ENCODE measurements at places on chromosomes 13 and 19.

- no peak for DNase-seq
These were observed 687.4 kb downstream of the DIAPH3 start for GRCh38 chr13:59476366-59476765.

DNA sequence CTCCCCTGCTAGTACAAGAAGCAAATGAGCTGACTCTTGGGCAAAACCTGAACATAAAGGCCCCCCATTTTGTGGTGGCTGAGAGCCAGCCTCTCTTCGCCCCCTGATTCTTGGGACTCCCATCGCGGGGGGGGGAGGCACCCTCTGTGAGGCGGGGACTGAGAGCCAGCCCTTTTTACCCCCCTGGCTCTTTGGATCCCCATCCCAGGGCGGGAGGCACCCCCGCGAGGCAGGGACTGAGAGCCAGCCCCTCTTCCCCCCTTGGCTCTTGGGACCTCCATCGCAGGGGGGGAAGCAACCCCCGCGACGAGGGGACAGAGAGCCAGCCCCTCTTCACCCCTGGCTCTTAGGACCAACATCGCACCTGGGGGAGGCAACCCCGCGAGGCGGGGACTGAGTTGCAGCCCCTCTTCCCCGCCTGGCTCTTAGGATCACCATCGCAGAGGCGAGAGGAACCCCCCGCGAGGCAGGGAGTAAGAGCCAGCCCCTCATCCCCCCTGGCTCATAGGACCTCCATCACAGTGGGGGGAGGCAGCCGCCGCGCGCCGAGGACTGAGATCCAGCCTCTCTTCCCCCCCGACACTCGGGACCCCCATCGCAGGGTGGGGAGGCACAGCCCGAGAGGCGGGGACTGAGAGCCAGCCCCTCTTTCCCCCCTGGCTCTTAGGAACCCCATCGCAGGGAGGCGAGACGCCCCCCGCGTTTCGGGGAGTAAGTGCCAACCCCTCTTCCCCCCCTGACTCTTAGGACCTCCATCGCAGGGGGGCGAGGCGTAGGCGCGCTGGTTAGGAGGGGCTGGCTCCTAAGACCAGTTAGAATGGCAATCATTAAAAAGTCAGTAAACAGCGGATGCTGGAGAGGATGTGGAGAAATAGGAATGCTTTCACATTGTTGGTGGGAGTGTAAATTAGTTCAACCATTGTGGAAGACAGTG is 2428.4 kb upstream of the PCDH20 start:
- no peak for DNase-seq

- DNase-seq: no peak
These were observed 6.1 kb upstream of the ZNF98 start for GRCh38 chr19:22427960-22428913.

DNA sequence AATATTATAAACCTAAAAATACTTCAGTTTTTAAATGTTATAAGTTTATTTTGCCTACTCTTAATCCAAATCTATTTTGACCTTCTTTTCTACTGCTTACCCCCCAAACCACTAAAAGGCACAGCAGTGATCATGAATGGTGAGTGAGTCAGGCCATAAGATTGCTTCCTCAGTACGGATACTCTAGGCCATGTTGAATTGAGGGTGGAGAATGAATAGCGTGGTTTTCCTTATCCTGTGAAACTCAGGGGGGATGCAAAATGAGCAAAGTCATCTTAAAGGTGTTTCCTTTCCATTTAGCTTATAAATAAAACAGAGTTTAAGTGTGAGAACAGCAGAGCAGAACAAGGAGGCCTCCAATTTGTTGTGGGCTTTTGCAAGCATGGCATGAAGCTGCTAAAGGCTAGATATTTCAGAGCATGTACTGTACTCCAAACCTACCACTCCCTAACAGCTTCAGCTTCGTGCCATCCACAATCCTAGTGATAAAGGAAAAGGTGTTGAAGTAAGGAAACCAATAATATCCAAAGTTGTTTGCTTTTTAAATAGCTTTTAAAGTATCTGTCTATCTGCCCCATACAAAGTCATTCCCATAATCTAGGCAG is 25.0 kb downstream of the SERPINE3 start:
- DNase-seq: no peak

DNA sequence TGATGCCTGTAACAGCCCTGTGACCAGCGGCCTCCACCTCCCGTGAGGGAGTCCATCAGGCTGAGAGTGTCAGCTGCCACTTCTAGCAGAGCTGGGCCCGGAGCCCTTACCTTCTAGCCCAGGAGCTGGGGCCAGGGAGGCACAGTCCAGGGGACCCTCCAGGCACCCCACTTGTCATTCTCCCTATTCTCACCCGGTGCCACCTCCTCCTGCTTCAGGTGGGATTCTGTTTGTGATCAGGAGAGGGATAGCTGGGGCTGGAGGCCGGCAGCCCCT is 4.1 kb downstream of the RASA3 start:
- no peak for DNase-seq

GRCh38 chr19:18156268-18156667 is 3.3 kb downstream of the PIK3R2 start:
- no peak for DNase-seq

- no peak for DNase-seq
These were observed 2541.1 kb downstream of the PCDH9 start for GRCh38 chr13:64688893-64689677.

DNA sequence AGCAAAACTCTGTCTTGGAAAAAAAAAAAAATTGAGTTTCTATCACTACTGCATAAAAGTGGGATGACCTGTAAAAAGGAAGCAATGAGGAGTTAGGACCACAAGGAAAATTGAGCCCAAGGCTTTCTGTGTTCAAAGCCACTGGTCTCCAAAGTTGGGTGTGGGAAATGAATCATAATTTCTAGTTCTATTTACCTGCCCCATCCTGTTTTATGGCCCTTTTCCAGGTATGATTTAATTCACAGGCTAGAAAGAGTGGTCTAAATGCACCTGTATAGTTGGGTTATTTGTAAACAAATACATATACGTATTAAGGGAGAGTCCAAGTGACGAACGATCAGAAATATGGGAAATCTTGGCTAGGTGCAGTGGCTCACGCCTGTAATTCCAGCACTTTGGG is 5.9 kb upstream of the DCAF15 start:
- DNase-seq: no peak

GRCh38 chr13:73702419-73703071 is 431.7 kb downstream of the KLF12 start:
- DNase-seq: peak; percentile 33

- DNase-seq: no peak
These were observed 7.8 kb upstream of the C19orf84 start for GRCh38 chr19:51398096-51398704.

DNA sequence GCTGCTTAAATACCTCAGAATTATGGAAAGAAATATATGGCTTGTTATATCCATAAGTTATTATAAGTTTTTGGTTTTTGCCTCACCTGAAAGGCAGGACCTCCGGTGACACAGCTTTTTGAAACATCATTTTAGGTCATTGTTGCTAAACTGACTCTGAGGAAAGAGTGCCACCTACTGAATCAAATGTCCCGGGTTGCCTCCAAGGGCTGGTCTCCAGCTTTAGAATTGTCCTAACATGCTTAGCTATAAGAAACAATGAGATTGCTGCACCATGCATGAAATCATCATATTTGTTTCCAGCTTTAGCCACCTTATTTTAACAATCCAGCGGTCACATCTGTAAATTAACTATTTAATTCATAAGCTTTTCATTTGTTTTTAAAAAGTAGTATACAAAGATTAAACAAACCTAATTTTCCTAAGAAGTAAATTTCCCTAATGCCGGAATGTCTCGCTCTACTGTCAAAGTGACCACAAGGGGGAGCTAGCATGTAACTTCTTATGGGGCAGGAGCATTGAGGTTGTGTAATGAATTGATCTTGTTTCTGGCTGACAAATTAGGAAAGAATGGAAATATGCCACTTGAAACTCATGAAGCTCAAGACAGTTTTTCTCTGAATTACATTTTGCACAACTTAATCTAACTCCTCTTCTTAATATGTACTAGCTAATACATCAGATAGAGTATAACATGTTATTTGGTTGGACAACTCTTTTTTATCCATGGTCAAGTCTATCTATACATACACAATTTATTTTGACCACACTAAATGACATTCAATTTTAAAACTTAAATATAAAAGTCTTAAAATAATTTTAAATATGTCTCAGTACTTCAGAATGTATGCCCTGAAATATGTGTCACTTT is 6.7 kb upstream of the PCDH17 start:
- DNase-seq: no peak

GRCh38 chr13:63010072-63010658 is 1594.5 kb upstream of the PCDH20 start:
- no peak for DNase-seq

Measured in activated naive CD8-positive, alpha-beta T cell treated with anti-CD3 and anti-CD28 coated beads for 36 hours (primary cell).